ENCODE measurements at places on chromosomes 1 and 21. TPM values are rescaled to one million over a fixed set of nuclear protein-coding genes. Genes with fewer than 3 reads are reported as not detected.

- DNase-seq: no peak
- no peaks in the 10 kb centered on the region for H3K4me1 ChIP-seq
- no peaks in the 10 kb centered on the region for H3K36me3 ChIP-seq
- H3K4me3 ChIP-seq: no peak overlapping the region
- H3K27me3 ChIP-seq: no peaks in the 10 kb centered on the region
- H3K27ac ChIP-seq: no peak overlapping the region
These were observed 78.7 kb downstream of the SETD4 start for GRCh38 chr21:35981514-35982070.

GRCh38 chr1:2539312-2539907 is 9.3 kb upstream of the HES5 start:
- no peak overlapping the region for H3K27ac ChIP-seq
- peaks cover 25% of the 10 kb centered on the region for H3K27me3 ChIP-seq
- H3K36me3 ChIP-seq: no peaks in the 10 kb centered on the region
- peak; percentile 74 for DNase-seq
- peaks cover 17% of the 10 kb centered on the region for H3K4me1 ChIP-seq

DNA sequence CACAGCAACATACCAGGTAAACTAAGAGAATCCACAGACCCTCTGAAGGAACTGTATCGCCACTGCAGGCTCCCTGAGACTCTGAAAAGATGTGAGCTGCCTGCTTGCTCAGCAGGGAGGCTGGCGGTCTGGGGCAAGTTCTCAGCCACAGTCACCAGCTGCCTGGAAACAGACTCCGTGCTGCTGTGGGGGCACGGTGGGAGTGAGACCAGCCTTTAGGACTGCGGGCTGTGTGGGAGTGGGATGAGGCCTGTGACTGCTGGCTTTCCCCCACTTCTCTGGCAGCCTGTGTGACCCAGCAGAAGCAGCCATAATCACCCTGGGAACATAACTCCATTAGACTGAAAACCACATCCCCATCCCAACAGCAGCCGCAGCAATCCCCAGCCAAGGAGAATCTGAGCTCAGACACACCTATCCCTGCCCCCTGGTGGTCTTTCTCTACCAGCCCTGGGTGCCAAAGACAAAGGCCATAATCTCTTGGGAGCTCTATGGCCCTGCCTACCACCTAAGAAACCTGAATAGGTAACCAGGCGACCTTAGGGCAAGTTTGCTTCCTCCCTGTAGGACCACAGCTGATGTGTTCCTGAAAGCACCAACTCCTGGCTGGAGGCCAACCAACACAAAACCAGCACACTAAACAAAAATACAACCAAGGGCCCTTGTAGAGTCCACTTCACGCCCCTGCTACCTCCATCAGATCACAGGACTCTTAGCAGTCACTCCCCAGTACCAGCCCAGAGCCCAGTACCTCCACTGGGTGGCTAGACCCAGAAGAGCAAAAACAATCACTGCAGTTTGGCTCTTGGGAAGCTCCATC is 151.5 kb downstream of the SMYD3 start:
- H3K4me1 ChIP-seq: no peaks in the 10 kb centered on the region
- H3K4me3 ChIP-seq: no peak overlapping the region
- H3K27me3 ChIP-seq: no peaks in the 10 kb centered on the region
- peak; percentile 46 for DNase-seq
- no peak overlapping the region for H3K27ac ChIP-seq

GRCh38 chr1:205240569-205240968 is 12.8 kb downstream of the TMCC2 start:
- no peaks in the 10 kb centered on the region for H3K36me3 ChIP-seq
- no peak overlapping the region for H3K27ac ChIP-seq
- no peaks in the 10 kb centered on the region for H3K27me3 ChIP-seq
- DNase-seq: no peak
- no peaks in the 10 kb centered on the region for H3K4me1 ChIP-seq

DNA sequence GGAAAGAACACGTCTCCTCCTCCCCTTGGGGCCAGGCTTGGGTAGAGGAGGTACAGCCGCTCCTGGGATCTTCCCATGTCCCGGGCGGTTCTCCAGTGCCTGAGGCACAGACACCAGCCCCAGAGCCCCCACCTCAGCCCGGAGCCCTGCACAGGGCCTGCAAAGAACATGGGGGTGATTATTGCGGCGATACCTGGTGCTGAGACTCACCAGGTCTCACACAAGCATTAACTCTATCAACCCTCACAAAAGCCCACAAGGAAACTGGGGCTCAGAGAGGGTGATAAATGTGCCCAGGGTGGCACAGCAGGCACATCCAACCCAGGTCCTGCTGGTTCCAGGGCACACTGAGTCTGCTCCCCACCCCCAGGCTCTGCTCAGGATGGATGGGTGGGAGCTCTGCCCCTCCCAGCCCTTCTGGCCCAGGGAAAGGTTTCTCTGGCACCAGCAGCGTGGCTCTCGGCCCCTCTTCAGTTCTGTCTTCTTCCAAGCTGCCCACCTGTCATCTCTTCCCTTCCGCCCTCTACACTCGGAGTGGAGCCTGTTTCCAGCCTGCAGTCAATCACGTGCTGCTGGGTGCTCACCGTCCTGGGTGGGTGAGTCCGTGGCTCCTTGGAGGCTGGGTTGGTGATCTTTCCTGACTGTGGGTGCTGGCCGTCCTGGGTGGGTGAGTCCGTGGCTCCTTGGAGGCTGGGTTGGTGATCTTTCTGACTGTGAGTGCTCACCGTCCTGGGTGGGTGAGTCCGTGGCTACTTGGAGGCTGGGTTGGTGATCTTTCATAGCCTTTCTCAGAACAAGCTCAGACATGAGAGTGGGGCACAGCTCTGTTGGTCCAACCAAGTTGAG is 53.6 kb upstream of the AJAP1 start:
- H3K27ac ChIP-seq: no peak overlapping the region
- H3K36me3 ChIP-seq: no peaks in the 10 kb centered on the region
- no peak for DNase-seq
- no peaks in the 10 kb centered on the region for H3K4me1 ChIP-seq
- no peaks in the 10 kb centered on the region for H3K27me3 ChIP-seq

DNA sequence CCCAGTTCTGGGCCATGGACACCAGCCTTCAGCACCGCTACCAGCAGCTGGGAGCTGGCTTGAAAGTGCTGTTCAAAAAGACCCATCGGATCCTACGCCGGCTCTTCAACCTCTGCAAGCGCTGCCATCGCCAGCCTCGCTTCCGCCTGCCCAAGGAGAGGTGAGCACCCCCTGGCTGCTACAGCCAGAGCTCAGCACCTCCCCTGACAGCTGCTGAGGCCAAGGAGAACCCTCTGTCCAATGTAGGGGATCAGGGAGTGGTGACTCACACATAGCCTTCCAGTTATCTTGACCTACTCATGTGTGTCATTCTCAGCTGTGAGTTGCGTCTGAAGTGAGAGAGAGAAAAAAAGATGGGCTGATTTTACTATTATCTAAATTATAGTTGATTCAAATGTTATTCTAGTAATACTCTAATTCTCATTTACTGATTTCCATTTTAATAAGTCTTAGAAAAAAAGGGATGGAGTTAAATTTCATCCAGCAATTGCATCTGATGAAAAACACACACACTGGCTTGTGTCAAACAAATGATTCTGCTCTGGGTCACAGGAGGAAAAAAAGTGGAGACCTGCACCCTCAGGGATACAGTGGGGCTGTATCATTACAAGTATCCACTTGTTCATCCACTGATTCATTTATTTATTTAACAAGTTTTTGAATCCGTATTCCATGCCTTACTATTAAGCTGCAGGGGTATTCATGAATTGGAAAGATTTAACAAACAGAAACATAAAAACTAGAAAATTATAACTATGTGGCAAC is 108.0 kb downstream of the BRINP2 start:
- H3K4me1 ChIP-seq: no peaks in the 10 kb centered on the region
- peak; percentile 7 for DNase-seq
- H3K27ac ChIP-seq: no peak overlapping the region

GRCh38 chr1:159908031-159908940 is 8.3 kb upstream of the CFAP45 start:
- peaks cover 23% of the 10 kb centered on the region for H3K4me1 ChIP-seq
- no peak for DNase-seq
- no peak overlapping the region for H3K27ac ChIP-seq
- H3K27me3 ChIP-seq: no peaks in the 10 kb centered on the region

- no peak overlapping the region for H3K4me3 ChIP-seq
- no peaks in the 10 kb centered on the region for H3K36me3 ChIP-seq
- DNase-seq: peak; percentile 32
- H3K27ac ChIP-seq: peak overlapping the region; percentile 79
These were observed 74.3 kb downstream of the LAMC1 start for GRCh38 chr1:183097438-183098051.

DNA sequence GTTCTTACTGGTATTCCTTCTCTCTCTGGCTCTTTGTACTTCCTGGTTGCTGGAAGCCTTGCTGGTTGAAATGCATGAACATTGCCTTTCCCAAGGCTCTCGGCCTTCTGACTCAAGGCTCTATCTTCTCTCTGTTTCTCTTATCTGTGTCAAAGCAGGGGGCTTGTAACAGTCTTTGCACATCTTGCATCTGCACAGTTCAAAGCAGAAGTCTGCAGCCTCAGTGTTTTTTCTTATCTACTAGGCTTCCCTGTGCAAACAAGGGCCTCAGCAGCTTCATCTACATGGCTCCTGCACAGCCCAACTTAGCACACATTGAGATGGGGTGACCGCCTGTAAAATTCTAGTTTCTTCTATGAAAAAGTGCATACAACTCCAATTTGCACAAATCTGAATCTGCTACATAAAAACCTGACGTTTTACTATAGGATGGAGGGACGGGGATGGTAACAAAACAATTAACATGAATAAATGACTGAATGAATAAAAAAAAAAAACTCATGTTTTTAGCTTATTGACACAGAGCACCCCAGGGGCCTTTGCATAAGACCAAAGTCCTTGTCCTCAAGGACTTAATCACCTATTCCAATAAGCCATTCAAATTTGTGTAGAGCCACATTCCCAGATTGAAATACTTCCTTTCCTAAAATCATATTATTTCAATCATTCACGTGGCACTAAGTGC is 458.3 kb downstream of the LMO4 start:
- H3K27me3 ChIP-seq: no peaks in the 10 kb centered on the region
- H3K4me1 ChIP-seq: peaks cover 4% of the 10 kb centered on the region
- DNase-seq: no peak

GRCh38 chr21:42414928-42415769 is 11.4 kb downstream of the UBASH3A start:
- H3K36me3 ChIP-seq: no peaks in the 10 kb centered on the region
- no peaks in the 10 kb centered on the region for H3K27me3 ChIP-seq
- no peak overlapping the region for H3K27ac ChIP-seq
- H3K4me1 ChIP-seq: no peaks in the 10 kb centered on the region
- no peak for DNase-seq
- H3K4me3 ChIP-seq: no peak overlapping the region

DNA sequence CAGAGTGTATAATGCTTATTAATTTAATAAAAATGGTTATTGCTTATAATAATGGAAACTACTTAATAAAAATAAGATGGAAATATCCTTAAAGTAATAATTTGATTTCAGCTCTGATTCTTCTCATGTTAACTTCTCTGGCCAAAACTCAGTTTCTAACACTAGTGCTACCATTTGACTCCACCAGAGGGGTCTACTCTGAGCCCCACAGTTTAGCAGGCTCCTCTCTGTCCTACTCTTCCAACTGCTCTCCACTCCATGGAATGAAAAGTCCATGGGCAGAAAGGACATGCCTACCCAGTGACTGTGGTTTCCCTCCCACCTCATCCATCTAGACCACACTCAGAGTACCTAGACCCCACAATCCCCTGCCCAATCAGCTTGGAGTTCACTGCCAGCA is 489.1 kb upstream of the CAMK1G start:
- no peak overlapping the region for H3K27ac ChIP-seq
- no peak overlapping the region for H3K4me3 ChIP-seq
- no peaks in the 10 kb centered on the region for H3K27me3 ChIP-seq

DNA sequence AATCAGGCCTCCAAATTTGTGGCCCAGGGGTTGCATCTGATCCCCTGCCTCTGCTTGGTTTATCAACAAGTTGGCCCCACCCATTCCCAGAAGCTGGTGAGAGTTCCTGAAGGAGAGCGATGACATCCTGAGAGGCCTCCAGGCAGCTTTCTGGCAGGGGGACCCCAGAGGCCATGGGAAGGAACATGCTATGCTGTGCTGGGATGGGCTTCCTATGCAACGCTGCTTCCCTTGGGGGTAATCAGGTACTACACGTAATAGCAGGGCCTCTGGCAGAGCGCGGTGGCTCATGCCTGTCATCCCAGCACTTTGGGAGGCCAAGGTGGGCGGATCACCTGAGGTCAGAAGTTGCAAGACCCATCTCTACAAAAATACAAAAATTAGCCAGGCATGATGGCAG is 8.4 kb upstream of the MTF1 start:
- no peak overlapping the region for H3K27ac ChIP-seq
- DNase-seq: peak; percentile 57
- no peaks in the 10 kb centered on the region for H3K27me3 ChIP-seq
- H3K4me1 ChIP-seq: no peaks in the 10 kb centered on the region

DNA sequence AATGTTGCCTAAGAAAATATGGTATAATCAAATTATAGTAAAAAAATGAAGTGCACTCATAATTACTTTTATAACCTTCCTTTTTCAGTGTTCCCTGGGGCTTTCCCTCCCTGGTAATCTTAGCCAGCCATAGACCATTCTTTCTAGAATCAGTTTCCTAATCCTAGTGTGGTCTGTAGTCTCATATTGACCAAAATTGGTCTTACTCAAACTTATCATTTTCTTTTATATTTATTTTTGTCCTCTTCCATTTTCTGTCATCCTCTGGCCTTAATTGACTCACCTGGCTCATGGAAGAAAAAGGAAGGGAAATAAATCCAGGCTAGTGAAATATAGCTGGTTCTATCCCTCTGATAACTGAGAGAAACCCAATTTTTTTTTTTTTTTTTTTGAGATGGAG is 70.9 kb upstream of the BMP8A start:
- H3K36me3 ChIP-seq: peaks cover 39% of the 10 kb centered on the region
- H3K4me1 ChIP-seq: peaks cover 3% of the 10 kb centered on the region
- H3K27me3 ChIP-seq: no peaks in the 10 kb centered on the region
- no peak overlapping the region for H3K4me3 ChIP-seq
- DNase-seq: no peak

Gene RAB7B
- polyA plus RNA-seq: not detected

Gene LRRC7
- polyA plus RNA-seq: 0.75 TPM

Gene C1orf94
- polyA plus RNA-seq: 4.3 TPM

Gene NCMAP
- 0.12 TPM for polyA plus RNA-seq

Gene HSD3B2
- polyA plus RNA-seq: not detected

Measured in GM23338 (cell line).